ENCODE measurements at places on chromosomes 12 and 14.

- no peak for DNase-seq
Measured at GRCh38 chr12:91119089-91119488, 7.8 kb upstream of the LUM start.

- DNase-seq = no peak
Measured at GRCh38 chr12:256225-256624, 6.4 kb downstream of the SLC6A13 start.

DNA sequence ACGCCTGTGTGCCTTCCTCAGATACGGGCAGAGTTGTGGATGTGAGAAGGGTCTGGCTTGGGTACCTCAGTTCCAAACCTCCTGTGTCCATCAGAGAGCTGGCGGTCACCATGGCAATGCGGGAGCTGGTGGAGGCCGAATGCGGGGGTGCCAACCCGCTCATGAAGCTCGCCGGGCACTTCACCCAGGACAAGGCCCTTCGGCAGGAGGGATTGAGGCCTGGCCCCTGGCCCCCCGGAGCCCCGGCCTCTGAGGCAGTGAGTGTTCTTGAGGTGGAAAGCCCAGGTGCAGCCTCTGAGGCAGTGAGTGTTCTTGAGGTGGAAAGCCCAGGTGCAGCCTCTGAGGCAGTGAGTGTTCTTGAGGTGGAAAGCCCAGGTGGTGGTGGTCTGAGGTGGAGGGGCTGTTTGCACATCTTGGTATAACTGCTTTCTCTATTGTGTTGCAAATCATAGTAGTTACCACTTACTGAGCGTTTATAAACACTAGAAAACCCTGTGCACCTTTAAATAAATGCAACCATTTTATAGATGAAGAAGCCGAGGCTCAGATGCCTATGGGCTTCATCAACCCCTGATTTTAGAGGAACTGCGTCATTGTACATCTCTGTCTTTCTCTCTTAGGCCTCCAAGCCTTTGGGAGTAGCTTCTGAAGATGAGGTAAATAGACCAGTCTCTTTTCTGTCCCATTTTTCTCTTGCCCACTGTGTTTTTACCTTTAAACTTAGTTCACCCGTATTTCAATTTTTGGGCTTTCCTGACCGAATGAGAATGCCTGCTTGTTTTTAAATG lies 976 bp downstream of the PEX5 start:
- no peak for DNase-seq

DNA sequence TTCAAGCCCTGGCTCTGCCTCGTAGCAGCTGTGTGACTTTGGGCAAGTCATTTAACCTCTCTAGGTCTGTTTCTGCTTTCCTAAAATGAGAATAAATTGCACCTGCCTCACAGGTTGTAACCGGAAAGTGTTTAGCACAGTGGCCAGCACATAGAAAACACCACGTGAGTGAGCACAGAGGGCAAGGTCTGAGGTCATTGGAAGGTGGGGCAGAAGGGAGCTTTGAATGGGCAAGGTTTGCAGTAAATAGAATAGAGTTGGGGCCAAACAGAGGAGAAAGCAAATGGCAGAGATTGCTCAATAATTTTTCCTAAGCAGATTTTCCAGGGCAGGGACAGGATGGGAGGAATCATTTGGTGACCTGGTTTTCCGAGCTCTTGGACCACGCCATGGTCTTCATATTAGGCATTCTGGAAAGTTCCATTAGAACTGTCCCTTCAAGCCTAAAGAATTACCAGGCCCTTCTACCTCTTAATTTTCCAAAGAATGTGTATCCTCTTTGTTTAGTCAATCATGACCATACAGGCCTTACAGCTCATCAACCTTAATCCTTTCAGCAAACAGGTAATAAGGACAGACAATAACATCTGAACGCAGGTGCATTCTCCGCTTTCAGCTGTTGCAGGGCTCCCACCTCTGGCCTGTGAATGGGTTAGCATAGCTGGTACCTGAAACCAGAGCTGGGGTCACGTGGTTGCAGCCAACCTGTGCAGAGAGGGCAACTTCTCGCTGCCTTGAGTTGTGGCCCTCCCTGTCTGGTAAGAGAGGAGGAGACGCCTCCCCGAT lies 53.8 kb downstream of the VWF start:
- DNase-seq = no peak

DNA sequence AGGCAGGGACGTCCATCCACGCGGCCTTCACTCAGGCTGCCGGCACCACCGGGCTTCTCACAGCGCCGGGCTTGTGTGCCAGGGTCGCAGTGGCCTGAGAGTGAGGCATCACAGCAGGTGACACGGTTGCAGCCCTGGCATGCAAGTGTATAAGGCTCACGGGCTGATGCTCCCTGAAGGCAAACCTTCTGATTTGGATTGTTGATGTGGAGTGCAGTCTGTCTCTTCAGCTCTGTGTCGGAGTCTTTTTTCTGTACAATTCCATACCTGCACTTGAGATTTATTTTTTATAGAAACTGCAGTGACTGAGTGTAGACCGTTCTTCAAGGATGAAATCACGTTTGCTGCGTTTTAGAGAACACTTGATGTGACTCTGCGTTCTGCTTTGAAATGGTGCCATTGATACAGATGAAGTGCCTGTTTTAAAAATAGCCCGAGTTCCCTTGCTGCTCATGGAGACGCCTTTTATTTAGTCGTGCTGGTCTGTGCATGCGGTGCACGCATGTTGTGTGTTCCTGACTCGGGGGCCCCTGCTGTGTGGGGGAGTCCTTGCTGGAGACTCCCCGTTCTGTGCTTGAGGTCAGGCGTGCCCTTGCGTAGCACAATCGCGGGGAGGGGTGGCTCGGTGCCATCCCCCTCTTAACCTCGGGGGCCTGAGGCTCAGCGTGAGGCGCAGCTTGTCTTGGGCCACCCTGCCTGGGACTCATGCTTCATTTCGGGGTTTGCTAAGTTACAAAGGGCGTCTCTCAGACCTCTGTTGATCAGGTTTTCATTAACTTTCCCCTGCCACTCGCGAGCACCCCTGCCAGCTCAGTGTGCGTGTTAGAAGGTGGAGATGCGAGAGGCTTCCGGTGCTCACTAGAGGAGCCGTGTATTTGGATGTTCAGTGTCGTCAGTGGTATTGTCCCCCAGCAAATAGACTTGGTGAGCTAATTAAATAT lies 21.6 kb upstream of the AMN start:
- no peak for DNase-seq

- peak; percentile 64 for DNase-seq
Measured at GRCh38 chr12:57110104-57111030, 795 bp downstream of the STAT6 start.

GRCh38 chr12:48512855-48513254 lies 12.6 kb upstream of the OR8S1 start:
- no peak for DNase-seq

DNA sequence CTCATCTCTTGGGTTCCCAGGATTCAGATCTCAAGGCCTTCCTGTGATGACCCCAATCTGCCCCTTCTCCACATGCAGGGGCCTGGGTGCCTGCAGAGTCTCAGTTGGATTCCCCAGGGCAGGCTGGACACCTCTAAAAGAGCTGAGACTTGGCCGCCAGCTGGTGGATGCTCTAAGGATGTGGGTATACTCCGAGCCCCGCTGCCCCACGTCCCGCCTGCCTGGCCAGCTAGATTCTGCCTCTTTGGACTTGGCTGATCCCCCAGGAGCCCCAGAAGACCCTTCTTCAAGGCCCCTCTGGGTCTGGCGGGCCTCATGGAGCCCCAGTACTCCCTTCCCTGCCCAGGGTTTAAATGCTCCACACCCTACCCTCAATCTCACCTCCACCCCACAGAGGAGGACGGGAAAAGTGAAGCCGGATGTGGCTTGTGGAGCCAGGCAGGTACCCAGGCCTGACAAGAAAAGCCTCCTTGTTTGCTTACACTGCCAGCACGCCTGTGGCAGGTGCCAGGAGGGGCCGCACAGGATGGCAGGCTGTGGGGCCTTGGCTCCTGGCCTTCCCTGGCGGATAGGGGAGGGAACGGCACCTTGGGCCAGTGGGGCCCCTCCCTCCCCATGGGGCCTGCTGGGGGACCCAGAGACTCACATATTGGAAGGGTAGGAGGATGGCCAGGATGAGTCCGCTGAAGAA lies 15.1 kb downstream of the FAIM2 start:
- no peak for DNase-seq

DNA sequence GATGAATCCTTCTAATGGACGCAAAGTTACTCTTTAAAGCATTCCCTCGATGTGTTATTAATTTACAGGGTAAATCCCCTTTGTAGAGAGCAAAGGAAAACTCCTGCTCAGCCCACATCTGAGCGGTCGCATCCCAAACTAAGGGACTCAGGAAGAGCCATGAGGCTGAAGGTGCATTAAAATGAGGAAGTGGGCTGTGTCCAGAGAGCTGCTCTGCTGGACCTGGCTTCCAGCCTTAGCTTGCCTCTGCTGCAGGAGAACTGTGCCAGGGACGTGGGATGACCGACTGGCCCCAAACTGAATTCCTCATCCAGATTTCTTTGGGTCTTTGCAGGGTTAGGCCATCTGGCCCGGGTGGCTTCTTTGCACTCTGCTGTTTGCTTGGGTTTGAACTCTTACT lies 88.3 kb downstream of the FBXW8 start:
- no peak for DNase-seq

- no peak for DNase-seq
Measured at GRCh38 chr12:102326982-102327381, 129.3 kb upstream of the PMCH start.

GRCh38 chr14:20427231-20428009 lies 8.5 kb downstream of the KLHL33 start:
- no peak for DNase-seq
